ENCODE measurements at places on chromosomes 7 and 10. TPM values are rescaled to one million over a fixed set of nuclear protein-coding genes. Genes with fewer than 3 reads are reported as not detected.

The MXI1 gene
- total RNA-seq = 54.4 TPM

The MEOX2 gene
- total RNA-seq = 43.3 TPM

The PFKFB3 gene
- 38.5 TPM for total RNA-seq

The CYP3A5 gene
- under 0.01 TPM for total RNA-seq

The CACNA2D1 gene
- total RNA-seq = 263 TPM

The PLAU gene
- total RNA-seq = 53.0 TPM

The C10orf67 gene
- 0.19 TPM for total RNA-seq

The TDRD1 gene
- total RNA-seq = 5.1 TPM

The IGF2BP3 gene
- 20.3 TPM for total RNA-seq

The IL6 gene
- 69.4 TPM for total RNA-seq

The ZNF727 gene
- total RNA-seq = 0.38 TPM

Measured in regular cardiac myocyte (primary cell).